ENCODE measurements at places on chromosomes 13 and 19.
A peak's percentile ranks its signal among the peaks of the same experiment; 100 is the strongest.

DNA sequence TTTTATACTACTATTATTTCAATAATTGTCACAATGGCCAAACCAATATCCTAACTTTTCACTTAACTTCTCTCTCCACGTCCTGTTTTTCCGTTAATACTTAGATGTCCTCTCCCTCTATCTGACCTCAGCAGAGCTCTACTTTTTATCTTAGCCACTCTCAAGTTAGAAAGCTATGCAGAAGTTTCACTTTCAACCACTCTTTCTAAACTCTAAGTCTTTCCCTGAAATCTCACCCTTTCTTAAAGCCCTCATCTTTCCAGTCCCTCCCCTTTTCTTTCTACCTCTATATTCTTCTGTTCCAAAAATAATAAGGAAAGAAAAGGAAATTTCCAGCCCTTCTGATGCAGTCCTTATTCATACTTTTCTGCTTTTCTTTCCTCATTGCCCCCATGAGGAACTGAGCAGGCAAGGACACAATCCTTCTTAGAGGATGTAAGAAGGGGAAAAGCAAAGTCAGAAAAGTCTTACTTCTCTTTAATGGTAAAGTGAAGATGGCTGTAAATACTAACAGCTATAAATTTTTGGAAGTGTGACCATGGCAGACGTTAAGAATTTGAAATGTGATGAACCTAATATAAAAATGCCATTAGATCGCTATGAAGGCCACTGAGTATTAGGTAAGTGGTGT is 23.0 kb downstream of the FAM216B start:
- DNase-seq, result no peak

GRCh38 chr13:21526707-21527540 is 67.8 kb upstream of the ZDHHC20 start:
- DNase-seq, result no peak

GRCh38 chr13:100675661-100676129 is 1.1 kb upstream of the TMTC4 start:
- DNase-seq, result no peak

DNA sequence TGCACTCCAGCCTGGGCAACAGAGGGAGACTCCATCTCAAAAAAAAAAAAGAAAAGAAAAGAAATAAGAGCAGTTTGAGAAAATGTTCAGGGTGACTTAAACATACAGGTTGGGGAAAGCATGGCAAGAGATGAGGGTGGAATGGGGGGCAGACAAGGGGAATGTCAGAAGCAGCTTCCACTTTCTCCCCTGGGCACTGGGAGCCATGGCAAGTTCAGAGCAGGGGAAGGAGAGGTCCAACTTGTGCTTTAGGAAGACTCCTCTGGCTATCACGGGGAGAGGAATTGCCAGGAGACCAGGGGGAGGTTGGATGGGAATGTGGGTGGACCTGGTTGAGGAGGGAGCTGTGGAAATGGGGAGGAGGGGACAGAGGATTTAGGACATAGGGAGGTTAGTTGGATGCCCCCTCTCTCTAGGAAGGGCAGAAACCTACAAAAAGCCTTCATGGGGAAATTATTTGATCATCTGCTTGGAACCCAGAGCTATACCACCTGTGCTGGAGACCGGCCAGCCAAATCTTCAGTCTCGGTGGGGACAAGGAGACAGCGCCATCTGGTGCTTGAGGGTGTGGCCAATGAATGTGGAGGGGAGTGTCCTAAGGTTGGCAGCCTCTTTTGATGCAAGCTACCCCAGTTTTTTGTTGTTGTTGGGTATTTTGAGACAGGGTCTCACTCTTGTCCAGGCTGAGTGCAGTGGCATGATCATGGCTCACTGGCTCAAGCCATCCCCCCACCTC is 7.3 kb upstream of the STRN4 start:
- DNase-seq, result peak; percentile 79

DNA sequence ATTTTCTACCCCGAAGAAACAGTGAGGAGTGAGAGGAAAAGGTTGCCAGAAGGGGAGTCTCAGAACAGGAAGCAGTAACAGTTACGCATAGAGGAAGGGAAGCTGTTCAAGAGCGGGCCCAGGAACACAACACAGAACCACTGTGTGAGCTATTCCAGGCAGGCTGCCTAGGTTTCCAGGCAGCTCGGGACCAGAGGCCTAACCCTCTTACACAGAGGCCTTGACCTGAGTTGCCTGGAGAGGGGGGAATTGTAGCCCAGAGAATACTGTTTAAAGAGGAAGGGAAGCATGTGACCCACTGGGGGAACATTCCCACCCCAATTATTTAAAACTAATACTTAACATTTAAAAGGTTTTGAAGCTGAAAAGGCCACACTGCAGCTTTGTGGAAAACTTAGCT is 93.3 kb upstream of the ZNF98 start:
- no peak for DNase-seq

- no peak for DNase-seq
Observed at GRCh38 chr13:49221590-49221965, 1.4 kb downstream of the MLNR start.
